ENCODE measurements at places on chromosomes 3 and 15.

- DNase-seq: no peak
Observed at GRCh38 chr15:80733460-80733859, 38.4 kb downstream of the ABHD17C start.

DNA sequence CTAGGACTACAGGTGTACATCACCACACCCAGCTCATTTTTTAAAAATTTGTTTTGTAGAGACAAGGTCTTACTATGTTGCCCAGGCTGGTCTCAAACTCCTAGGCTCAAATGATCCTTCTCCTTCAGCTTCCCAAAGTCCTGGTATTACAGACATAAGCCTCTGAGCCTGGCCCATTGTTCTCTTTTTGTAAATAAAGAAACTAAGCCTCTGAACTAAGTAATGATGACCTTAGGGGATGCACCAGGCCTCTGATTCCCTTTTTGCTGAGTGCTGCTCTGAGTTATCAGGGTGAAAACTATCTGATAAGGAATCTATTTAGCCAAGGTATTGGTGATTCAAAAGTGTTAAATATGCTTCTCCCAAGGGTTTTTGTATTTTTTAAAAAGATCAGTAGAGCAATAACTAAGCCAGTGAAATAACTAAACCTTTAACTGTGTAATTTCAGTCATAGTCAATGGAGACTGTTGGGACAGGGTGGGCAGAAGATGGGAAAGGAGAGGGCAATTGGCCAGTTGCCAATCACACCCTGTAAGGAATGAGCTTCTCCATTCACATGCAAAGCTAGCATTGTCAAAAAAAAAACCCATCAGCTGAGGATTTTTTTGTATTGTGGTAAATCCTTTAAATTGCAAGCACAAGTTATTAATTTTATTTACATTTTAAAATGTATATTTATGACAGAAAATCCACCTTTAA lies 194.8 kb upstream of the PFN2 start:
- no peak for DNase-seq

- DNase-seq: no peak
Observed at GRCh38 chr3:44674211-44674610, 25.7 kb downstream of the ZNF35 start.

- no peak for DNase-seq
Observed at GRCh38 chr3:77684115-77684514, 644.2 kb downstream of the ROBO2 start.

DNA sequence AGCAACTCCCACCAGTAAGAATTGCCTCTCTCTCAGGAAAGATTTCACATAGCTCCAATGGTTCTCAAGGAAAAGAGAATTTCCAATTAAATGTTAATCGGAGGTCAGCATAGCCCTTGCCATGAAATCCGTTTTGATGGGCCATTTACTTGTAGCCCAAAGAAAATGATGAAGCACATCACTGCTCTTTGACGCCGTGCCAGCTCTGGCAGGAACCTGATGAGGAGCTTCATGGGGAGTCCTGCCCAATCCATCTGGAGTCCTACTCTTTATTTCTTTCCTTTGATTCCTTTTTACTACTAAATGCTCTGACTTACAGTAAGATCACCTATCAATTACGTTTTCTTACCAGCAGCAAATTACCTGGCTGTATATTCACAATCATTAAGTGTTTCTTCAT lies 84.7 kb downstream of the FGF12 start:
- no peak for DNase-seq

DNA sequence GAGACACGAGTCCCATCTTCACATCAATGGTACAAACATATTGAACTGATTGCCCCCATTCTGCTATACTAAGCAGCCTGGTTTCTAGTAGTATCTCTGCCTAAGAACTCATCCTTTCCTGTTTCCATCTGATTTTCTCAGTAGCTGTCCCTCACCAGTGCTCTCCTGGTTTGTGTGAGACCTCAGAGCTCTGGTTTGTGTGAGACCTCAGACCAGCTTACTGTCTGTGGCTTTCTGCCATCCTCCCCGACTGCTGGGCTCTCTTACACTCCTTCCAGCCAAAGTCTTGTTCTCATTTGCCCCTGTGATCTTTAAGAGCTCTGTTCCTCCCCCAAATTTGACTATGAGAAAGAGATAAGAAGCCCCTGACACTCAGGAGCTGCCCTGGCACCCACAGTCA lies 41.1 kb upstream of the NEDD4 start:
- no peak for DNase-seq

DNA sequence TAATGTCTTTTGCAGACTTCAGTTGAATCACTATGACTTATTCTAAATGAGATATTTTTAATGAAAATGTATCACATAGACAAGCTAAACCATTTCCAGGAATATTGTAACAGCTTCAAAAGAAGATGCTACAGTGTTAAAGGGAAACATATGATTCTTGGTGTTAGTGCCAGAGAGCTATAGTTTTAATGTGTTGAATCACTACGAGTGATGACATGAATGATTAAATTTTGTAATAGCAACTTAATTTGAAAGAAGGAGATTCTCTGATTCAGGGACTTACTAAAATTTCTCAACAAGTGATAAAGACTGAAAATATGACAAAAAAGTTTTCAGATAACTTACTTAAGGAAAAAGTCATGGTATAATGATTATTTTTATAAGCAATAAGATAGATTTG lies 267.3 kb upstream of the SLITRK3 start:
- no peak for DNase-seq

DNA sequence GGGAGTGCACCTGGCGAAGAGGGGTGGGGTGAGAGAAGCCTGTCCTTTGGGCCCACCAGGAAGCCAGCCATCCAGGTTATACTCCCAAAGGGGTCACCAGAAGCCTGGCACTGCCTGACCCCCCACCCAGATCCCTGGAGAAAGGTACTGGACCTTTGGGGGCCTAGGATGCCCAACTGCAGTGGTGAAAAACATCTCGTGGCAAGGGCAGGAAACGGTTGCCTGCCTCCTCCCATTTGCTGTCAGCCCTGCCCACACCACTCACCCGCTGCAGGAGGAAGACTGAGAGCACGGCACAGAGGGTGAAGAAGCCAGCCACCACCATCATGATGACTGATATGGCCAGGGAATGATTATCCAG lies 2.2 kb upstream of the ULK3 start:
- DNase-seq: no peak

- DNase-seq: no peak
Observed at GRCh38 chr15:88894348-88894818, 961 bp downstream of the HAPLN3 start.

DNA sequence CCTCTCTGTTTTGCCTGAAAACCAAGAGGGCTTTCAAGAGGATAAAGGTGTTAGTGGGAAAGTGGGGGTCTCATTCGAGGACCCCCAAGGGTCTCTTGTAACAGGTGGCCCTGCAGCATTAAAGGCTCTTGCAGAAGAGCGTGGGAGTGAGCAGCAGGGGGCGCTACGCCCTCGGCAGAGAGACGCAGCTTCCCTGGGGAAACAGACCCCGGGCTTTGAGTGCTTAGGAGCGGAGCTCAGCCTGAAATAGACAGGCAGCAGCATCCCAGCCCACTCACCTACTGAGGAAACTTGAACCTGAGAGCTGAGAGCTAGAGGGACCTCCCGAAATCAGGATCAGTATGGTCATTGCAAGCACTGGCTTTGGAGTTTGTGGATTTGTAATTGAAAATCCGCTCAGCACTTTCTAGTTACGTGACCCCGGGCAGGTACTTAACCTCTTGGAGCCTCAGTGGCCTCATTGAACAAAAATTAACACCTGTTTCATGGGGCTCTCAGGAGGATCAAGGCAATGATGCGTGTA lies 25.7 kb downstream of the RPLP1 start:
- DNase-seq: no peak

- DNase-seq: no peak
Observed at GRCh38 chr15:78637776-78638435, 3.1 kb downstream of the CHRNB4 start.

GRCh38 chr15:76330080-76330680 lies 6.4 kb upstream of the ISL2 start:
- DNase-seq: no peak

GRCh38 chr3:76756577-76756976 lies 283.3 kb upstream of the ROBO2 start:
- no peak for DNase-seq

- DNase-seq: no peak
Observed at GRCh38 chr15:68719672-68720071, 101.0 kb downstream of the ANP32A start.

DNA sequence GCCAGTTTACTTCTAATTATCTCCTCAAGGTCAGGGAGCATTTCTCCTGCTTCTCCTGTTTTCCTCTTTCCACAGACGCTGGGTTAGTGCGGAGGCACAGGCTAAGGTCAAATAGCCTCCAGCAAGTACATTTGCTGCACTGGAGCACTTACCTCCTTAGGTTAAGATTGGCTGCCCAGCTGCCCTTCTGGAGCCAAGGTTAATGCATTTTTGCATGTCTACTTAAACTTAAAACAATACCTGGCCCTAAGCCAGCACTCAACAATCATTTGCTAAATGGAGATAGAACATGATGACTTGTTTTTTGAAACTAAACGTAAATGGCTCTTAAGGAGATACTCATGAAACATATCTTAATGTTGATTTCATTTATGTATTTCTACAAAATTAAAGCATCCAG lies 83.5 kb downstream of the SSR3 start:
- no peak for DNase-seq

DNA sequence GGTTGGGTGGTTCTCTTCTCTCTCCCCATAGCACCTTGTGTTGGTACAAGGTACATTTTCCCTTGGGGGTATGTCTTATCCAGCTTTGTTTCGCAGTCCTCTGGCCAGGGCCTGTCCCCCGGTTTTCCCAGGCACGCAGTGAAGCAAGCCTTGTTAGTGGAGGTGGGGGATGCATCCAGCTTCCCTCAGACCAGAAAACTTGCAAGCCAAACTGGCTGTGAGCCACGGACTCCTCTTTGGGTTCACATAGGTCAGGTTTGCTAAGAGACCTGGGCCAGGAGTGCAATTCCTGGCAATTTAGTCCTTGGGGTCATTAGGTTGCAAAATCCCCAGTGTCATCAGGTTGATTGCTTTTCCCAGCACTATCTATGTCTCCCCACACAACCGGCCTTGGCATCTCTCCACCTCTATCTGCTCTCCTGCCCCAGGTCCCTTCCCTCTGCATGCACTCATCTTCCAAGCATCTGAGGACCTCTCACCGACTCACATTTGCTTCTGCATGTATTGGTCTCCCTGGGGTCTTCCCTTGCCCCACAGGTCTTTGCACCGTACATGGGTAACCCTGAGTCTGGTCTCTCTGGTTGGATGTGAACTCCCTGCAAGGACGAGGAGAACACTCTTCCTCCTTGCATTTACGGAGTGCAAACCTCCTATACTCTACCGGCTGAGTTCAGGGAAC lies 34.2 kb downstream of the BCL2L10 start:
- no peak for DNase-seq

DNA sequence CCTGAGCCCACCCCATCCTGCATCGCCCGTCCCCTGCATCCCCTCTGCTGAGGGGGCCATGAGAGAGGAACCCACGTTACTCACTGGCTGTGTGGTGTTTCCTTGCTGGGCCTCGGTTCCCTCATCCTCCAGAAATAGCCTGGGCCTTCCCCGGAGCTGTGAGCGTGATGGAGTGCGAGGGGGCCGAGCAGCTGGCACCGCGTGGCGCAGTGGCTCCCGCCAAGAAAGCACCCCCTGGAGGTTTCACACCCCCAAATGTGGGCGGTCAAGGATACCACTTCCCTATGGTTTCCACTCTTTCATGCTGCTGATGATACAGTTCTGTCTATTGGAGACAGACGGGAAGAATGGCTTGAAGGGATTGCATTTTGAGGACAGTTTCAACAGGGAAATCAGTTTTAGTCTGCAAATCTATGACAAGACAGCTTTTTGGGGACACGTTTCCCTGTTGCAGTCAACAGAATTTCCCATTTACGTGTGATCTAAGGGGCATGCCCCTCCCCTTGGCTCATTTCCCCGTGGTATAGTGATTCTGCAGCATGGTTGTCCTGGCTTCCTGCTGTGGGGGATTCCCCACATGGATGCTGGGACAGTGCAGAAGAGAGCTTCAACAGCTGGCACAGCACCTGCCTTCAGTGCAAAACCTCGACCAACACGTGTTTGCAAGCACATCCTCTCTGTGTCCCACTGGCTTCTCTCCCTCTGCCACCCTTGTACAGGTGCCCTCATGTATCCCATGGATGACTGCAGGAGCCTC lies 377.5 kb downstream of the LRTM1 start:
- DNase-seq: peak; percentile 33

DNA sequence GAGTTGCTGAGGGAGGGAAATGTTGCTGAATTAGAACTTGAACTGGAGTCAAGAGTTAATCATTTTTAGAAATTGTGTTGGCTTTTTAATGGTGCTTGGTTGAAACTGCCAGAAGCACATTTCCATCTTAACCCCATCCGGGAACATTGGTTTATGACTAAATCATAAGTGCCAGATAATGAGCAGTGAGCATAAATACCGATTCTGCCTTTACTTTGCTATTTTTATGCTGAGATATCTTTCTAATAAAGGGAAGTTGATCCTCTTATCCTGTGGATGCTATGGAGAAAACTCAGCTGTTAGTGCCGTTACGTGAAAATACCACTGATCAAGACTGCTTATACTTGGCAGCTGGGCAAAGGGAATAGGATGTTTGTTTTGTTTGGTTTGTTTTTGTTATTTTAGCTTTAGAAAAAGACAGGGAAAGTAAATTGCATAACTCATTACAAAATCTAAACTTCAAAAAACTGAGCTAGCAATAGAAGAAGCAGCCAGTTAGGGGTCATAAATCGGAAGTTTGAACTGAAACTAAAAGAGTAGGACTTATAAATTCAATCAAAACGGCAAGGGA lies 813.1 kb downstream of the NAALADL2 start:
- DNase-seq: no peak

GRCh38 chr3:149174901-149175300 lies 45.5 kb downstream of the HPS3 start:
- DNase-seq: no peak

GRCh38 chr3:184540777-184541681 lies 20.6 kb upstream of the EPHB3 start:
- no peak for DNase-seq

DNA sequence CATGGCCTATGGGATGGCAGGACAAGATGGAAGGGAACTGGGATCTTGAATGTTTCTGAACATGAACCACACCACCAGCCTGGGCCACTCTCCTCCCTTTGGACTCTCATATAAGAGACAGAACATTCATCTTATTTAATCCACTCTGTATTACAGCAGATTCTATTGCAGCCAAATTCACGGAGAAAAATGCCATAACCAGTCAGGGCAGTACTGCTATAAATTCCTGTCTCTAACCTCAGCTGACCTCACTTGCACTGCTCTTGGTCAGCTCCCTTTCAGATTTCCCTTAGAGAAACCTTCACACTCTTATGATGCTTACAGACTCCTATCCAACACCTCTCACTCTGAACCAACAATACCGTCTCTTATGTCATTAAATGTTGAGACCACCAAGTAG lies 101.4 kb downstream of the RYK start:
- no peak for DNase-seq
